Endothelial cell of coronary artery (primary cell): ENCODE measurements at places on chromosomes 13 and 19. TPM values are rescaled to one million over a fixed set of nuclear protein-coding genes. Genes with fewer than 3 reads are reported as not detected.

The ZNF837 gene
- total RNA-seq = 0.66 and 1.2 TPM in 2 replicates

The TLE2 gene
- total RNA-seq = 11.8 and 47.5 TPM in 2 replicates

The PHF11 gene
- total RNA-seq = 6.6 and 7.2 TPM in 2 replicates

The DCT gene
- total RNA-seq = not detected in 2 replicates

The NFIX gene
- 8.1 and 21.8 TPM in 2 replicates for total RNA-seq

The ZNF599 gene
- 3.0 and 3.9 TPM in 2 replicates for total RNA-seq

The VSIG10L gene
- 0.18 and 0.19 TPM in 2 replicates for total RNA-seq

The MEIS3 gene
- total RNA-seq = 4.0 TPM in 1 of 2 replicates, not detected in the other

The ZNF784 gene
- total RNA-seq = 3.1 and 4.0 TPM in 2 replicates
